ENCODE measurements at places on chromosomes 11 and 22. TPM values are rescaled to one million over a fixed set of nuclear protein-coding genes. Genes with fewer than 3 reads are reported as not detected.
A peak's percentile ranks its signal among the peaks of the same experiment; 100 is the strongest.

GRCh38 chr11:34268906-34269430, 88.8 kb downstream of the ABTB2 start:
- no peak for DNase-seq

GRCh38 chr11:35848616-35849015, 95.2 kb upstream of the LDLRAD3 start:
- no peak for DNase-seq

GRCh38 chr11:32029721-32030120, 61.2 kb upstream of the RCN1 start:
- DNase-seq: no peak

- DNase-seq: no peak
These were observed 35.3 kb downstream of the ARVCF start for GRCh38 chr22:19981171-19981960.

DNA sequence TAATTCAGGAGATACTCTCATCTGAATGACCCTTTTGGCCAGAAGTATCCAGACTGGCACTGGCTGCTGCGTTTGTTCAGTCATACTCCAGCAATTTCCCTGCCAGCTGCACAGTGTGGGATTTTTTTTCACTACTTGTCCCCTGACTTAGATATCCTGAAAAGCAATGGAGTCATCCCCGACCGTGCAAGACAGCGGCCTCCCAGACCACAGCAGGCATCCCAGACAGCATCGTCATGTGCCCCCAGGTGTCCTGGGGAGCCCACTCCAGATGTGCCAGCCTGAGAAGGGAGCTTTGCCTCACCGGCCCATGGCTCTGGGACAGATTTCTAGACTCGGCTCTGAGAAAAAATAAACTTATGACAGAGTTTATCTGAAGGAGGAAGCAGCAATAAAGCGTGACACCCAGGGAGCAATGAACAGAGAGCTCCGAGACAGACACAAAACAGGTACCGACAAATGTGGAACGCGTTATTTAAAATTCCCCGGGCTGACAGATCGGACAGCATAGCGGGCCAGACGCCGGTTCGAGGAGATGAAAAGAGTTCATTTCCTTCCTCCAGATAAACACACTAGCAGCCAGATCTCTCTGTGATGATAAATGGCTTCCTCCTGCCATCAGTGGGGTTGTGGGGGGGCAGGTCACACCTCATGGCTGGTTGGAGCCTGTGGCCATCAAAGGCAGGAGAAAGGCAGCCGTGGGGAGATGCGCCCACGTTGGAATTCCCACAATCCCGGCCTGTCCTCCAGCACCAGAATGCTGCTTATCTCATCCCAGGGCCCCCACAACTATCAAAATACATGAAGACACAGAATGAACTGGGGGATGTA, 106.4 kb upstream of the FGF3 start:
- DNase-seq: no peak

DNA sequence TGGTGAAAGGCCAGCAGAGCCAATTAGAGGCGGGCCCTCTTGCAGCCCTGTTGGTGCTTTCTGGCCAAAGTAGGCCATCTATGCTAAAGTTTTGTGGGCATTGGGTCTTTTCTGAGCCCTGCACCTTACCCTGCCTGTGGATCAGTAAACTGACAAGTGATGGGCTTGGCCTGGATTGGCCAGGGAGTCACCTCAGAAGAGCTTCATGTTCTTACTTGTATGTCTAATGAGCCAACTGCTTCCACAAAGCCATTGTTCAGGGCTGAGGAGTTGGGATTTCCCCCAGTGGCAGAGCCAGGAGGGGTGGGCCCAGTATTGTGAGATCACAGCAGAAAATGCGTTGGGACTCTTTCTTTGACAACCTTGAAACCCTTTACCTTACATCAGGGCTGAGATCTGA, 90.4 kb downstream of the CWC15 start:
- no peak for DNase-seq

DNA sequence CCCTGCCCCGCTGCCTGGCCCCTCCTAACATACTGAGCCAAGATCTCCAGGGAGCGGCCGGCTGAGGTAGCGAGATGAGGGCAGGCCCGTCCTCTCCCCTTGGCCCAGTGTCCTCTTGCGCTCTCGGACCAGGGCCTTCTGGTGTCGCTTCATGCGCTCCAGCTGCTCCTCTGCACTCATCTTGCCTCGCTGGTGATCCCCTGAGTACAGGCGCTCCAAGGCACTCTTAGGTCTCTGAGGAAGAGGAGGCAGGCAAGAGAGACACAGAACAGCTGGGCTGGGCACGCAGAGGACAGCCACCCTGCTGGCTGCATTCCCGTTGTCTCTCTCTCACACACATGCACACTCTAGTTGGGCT, 50.6 kb downstream of the C11orf58 start:
- DNase-seq: no peak

GRCh38 chr22:45598596-45599217, 72.9 kb upstream of the ATXN10 start:
- DNase-seq: no peak

- no peak for DNase-seq
These were observed 22.2 kb downstream of the CASP5 start for GRCh38 chr11:105000797-105001196.

DNA sequence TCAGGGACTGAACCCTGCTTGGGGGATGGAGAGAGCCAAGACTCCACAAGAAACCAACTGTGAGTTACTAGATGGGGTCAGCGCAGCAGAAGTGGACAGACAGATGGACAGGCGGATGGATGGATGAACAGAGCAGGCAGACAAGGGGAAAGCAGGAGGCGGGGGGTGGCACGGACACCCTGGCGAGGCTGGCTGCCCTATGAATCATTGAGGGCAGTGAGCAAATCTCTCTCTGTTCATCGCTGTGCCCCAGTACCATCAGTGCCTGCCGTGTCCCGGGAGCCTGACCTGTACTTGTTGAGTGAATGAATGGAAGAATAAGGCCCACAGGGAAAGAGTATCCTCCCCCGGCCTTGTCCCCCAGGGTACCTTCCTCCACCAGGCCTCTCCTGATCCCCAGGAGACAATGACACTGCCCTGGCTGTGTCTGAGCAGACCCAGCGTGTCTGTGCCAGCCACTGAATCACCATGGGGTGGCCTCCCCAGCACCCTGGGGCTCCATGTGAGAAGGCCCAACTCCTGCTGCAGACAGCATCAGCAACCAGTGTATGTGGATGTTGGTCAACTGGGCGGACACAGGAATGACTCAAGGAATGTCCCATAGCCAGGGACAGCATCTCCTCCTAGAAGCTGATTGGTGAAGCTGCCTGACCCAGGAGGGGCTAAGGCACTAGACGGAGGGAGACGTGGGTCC, 5.1 kb upstream of the KLHL35 start:
- no peak for DNase-seq

GRCh38 chr22:27157666-27158370, 500.4 kb downstream of the MIAT start:
- no peak for DNase-seq

DNA sequence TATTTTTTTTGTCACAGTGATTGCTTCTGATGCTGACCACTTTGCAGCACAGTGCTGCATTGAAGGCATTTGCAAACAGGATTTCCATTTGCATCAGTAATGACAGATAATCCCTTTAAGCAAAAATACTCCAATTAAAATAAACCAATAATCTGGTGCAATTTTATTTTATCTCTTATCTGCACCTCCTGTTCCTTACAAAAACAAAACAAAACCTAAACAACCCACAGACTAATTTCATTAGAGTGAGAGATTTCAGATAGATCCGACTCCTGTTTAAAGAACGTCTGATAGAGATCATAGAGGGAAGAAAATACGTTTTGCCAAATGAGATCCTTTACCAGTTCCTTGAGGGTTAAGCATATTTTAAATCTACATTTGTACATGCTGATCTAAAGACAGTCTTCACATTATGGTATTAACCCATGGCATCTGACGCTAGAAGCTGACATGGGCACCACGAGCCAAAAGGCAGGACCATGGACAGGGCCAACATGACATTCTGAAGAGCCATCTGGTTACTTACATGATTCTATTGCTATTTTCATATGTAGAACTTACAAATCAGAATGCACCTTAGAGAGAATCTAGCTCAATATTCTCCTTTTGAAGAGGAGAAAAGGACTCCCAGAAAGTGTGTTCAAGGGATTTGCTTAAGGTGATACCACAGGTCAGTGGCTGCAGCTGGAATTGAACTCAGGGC, 286.2 kb upstream of the NARS2 start:
- no peak for DNase-seq

- no peak for DNase-seq
These were observed 42.1 kb upstream of the SEZ6L start for GRCh38 chr22:26127126-26127525.

DNA sequence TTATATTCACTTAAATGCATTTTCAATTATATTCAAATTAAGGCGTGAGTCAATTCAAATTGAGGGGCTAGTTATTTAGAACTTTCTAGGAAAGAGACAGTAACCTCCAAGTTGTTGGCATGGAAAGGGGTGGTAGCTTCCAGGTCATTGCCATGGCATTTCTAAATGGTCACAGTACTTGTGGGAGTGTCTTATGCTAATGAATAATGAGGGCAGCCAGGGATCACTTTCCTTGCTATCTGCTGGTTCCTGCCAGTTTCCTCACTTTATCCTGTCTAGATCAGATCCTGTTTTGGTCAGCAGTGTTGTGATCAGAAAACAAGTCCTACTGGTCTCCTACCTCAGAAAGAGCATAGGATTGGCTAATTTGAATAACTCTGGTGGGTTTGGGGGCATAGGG, 21.8 kb upstream of the RNASEH2C start:
- DNase-seq: no peak

DNA sequence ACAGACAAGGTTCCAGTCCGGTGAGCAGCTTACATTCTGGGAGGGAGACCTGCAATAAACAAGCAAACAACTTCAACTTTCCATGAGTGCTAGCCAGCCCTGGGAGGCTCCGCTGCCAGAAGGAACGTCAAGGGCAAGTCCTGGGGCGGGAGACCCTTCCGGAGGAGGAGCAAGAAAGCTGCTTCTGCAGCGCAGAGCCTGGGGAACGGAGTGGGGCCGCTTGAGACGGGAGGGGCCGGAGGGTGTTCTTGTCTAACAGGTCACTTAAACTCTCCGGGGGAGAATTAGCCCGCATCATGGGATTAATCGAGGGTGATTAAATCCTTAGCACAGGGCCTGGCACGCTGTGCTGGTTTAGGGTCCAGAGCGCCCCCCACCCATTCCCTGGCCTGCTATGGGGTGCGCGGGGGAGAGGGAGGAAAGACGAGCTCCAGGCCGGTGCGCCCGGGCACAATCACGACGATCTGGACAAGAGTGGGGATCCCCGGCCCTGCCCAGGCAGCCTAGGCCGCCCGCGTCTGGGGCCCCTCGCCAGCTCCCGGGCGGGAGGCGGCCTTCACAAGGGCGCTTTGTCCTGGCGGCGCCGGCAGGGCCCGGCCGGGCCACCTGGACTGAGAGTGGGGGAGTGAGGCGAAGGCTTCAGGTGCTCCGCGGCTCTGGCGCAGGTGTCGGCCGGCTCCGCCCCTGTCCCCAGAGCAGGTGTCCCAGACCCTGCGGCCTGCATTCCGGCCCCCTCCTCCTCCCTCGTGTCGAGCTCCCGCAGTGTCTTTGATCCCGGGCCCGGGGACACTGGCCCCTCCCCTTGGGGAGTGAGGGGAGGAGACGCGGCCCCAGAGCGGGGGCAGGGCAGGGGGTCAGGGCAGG, 663 bp upstream of the LARGE2 start:
- peak; percentile 68 for DNase-seq

GRCh38 chr11:8809939-8810539, 101.0 kb upstream of the AKIP1 start:
- no peak for DNase-seq

DNA sequence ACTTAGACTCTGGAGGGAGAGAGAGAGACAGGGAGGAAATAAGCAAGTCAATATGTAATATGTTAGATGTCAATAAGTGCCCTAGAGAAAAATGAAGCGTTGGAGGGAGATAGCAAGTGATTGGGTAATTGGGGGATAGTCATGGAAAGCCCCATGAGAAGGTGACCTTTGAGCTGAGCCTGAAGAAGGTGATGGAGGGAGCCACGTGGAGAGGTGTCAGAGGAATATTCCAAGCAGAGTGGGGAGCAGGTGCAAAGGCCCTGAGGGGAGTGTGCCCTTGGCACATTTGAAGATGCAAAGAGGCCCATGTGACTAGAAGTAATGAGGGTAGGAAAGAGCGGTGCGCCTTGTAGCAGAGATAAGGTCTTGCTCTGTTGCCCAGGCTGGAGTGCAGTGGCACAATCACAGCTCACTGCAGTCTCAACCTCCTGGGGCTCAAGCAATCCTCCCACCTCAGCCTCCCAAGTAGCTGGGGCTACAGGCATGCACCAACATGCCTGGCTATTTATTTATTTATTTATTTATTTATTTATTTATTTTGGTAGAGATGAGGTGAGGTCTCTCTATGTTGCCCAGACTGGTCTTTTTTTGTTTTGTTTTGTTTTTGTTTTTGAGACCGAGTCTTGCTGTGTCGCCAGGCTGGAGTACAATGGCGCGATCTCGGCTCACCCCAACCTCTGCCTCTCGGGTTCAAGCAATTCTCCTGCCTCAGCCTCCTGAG, 2.1 kb downstream of the LHFPL7 start:
- DNase-seq: no peak

DNA sequence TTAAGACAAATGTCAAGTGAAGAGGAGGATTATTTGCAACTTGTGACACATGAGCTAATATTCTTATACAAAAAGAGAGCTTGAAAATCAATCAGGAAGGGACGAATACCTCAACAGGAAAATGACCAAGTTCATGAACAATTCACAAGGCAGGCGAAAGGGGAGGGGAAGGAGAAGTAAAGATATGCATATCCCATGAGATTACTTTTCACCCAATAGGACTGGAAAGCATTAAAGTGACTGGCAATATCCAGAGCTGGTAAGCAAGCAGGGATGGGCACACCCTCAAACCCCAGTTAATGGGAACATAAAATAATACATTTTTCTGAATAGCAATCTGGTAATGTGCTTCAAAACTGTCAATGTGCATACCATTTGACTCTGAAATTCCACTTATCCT, 129.5 kb downstream of the SLC1A2 start:
- DNase-seq: no peak

- no peak for DNase-seq
These were observed 5.0 kb downstream of the MICALL1 start for GRCh38 chr22:37910890-37911672.

- no peak for DNase-seq
These were observed 1056.3 kb upstream of the CNTN5 start for GRCh38 chr11:97964332-97965004.

The FOLH1 gene
- 0.59 TPM for total RNA-seq

The HSD17B12 gene
- total RNA-seq: 88.0 TPM

The CLCF1 gene
- total RNA-seq: 4.0 TPM

The DHCR7 gene
- total RNA-seq: 31.2 TPM

The KIF18A gene
- 0.27 TPM for total RNA-seq

The PDGFD gene
- total RNA-seq: 19.6 TPM

The C11orf52 gene
- 2.6 TPM for total RNA-seq

The RBMXL2 gene
- not detected for total RNA-seq

The MYOD1 gene
- total RNA-seq: not detected

The MS4A4A gene
- 8.8 TPM for total RNA-seq

The GLYAT gene
- 0.22 TPM for total RNA-seq

The MB gene
- total RNA-seq: 7,641 TPM

The SLC22A9 gene
- not detected for total RNA-seq

Measured in cardiac septum (tissue), 1 donor.